ENCODE measurements at places on chromosomes 4 and X.
A peak's percentile ranks its signal among the peaks of the same experiment; 100 is the strongest.

DNA sequence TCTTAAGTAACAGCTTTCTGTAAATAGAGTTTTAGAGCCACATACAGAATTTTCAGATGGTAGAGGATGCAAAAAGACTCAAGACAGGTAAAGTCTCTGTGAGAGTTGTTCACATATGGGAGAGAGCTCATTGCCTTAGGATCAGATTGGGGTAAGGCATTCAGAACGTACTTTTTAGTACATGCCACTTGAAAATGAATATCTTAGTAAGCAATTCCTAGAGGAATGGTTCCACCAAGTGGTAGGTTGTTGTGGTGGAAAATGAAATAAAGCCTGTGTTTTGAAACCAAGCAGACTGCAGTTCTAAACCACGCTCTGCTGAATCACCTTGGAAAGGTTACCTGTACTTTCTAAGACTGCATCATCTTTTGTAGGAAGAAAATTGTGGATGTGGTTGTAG lies 547.0 kb upstream of the LCORL start:
- no peak for DNase-seq

- DNase-seq: no peak
Observed at GRCh38 chr4:26337612-26338011, 16.8 kb downstream of the RBPJ start.

- no peak for DNase-seq
Observed at GRCh38 chrX:24799565-24799964, 105.8 kb downstream of the POLA1 start.

- no peak for DNase-seq
Observed at GRCh38 chr4:183129675-183130074, 30.6 kb downstream of the WWC2 start.

- DNase-seq: no peak
Observed at GRCh38 chr4:20614816-20615215, 85.4 kb upstream of the PACRGL start.

- DNase-seq: no peak
Observed at GRCh38 chr4:55668449-55668848, 32.4 kb upstream of the NMU start.

DNA sequence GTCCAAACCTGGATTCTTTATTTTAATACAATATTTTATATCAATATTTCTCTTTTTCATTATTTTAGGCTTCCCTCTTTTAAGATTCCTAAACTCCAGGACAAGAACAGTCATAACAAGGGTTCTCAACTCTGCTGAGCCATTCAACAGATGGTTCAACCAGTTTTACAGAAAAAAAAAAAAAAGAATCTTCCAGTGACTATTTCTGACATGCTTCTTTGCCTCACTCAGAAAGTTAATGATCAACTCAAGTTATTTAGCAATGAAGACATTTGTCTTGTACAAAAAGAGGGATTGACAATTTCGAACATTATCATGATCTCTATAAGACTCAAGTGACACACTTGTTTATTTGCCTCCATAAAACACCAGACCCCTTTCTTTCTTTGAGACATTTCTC lies 282.6 kb upstream of the GRID2 start:
- DNase-seq: no peak

DNA sequence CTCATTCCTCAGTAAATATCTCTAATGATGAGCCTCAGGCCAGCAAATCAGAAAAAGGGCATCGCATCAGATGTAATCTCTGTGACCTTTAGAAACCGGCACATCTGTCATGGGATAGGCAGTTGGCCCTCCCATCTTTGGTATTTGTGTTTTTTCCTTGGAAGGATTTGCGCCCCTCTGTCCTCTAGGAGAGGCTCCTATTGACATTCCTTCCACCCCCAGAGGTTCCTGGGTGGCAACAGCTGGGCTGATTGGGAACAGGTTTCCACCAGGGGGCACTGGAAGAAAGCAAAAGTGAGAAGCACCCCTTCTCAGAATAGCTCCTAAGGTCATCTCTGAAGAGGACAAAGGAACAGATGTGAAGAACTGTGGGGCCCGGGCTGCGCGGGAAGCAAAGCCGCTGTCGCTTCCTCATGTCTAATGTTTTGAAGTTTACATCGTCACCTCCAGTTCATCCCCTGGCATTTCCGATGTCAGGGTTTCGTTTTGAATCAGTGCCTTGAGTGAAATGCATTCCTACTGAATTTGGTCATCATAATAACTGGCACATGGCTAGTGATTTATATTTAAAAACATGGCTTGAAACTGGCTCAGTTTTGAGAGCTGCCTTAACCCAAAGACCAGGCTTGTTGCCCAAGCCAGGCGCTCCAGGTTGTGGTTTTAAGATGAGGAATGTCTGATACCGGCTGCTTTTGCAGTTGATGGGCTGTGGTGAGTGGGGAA lies 6.2 kb downstream of the TXK start:
- DNase-seq: peak; percentile 92

GRCh38 chrX:148517176-148517575 lies 16.8 kb downstream of the AFF2 start:
- DNase-seq: no peak

GRCh38 chr4:84493092-84493850 lies 5.8 kb downstream of the NKX6-1 start:
- DNase-seq: no peak

DNA sequence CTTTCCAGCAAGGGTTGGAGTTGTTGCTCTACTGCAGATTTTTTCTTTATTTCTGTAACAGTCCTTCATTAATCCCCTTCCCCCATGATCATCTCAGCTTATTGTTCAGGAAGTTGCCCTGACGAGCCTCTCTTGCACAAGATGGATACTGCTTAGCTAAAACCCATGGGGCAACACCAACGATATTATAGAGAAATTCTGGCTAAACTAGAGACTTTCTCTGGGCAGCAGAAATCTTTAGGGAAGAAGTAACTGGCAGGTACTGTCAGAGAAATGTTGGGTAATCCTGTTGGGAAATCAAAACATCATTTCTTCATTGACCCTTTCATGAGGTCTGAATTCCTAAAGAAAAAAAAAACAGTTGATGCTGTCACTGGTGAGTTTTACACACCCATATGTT lies 921.3 kb downstream of the NLGN4X start:
- no peak for DNase-seq

DNA sequence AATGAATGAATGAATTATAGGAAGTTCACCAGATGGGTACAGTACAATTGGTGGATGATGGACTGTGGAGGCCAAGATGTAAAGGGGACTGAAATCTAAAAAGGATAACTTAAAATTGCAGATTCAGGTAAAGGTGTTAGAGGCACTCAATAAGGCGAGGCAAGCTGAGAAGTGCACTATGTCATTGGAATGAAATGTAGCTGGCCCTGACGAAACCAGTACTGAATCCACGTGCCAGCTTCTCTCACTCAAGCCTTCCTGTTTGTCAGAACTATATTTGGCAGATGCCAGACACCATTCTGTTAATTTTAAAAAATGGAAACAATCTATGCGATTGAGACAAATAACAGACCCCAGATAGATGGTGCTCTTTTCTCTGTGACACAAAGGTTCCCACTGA lies 1039.1 kb upstream of the TENM3 start:
- DNase-seq: no peak

- no peak for DNase-seq
Observed at GRCh38 chr4:175092114-175092513, 174.0 kb downstream of the ADAM29 start.

DNA sequence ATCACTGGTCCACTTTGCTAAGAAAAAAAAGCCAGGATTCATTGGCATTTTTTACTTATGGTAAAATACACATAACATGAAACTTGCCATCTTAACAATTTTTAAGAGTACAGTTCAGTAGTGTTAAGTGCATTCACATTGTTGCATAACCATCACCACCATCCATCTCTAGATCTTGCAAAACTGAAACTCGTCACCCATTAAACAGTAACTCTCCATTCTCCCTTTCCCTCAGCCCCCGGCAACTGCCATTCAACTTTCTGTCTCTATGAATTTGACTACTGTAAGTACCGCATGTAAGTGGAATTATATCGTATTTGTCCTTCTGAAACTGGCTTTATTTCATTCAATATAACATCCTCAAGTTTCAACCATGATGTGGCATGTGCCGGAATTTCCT lies 56.3 kb upstream of the LNX1 start:
- DNase-seq: no peak

DNA sequence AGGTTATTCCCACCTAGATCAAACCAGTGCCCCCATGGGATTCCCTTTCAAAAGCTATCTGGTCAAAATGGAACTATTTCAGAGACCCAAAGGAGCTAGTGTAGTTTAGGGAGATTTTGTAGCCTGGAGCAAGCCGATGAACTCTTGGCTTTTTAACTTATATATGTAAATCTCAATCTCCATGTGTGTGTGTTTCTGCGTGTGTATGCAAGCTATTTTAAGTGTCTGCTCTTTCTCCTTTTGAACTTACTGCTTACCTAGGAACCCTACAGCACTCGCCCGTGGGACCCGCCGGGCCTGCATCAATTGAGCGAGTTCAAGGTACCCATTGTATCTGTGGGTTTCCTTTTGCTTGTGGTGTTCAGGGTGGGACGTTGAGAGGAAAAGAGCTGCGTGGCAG lies 10.4 kb downstream of the CSTF2 start:
- DNase-seq: no peak

GRCh38 chrX:153499876-153500275 lies 5.1 kb downstream of the BGN start:
- DNase-seq: no peak

GRCh38 chr4:173367946-173368345 lies 2.8 kb upstream of the SAP30 start:
- no peak for DNase-seq

DNA sequence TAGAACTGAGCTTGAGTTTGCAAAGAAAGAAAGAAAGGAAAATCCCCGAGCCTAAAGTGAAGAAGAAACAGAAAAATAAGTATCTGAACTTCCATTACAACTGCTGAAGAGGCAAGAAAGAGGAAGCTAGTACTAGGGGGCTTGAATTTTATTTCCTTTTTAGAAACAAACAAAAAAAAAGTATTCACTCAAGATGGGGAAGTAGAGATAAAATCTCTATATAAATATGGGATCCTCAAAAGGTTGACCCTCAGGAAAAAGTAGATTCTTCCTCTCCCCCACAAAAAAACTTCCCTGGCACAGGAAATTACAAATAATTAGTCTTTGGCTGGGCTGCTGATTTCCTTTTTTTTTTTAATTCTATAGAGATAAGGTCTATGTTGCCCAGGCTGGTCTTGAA lies 16.0 kb downstream of the LRBA start:
- no peak for DNase-seq

DNA sequence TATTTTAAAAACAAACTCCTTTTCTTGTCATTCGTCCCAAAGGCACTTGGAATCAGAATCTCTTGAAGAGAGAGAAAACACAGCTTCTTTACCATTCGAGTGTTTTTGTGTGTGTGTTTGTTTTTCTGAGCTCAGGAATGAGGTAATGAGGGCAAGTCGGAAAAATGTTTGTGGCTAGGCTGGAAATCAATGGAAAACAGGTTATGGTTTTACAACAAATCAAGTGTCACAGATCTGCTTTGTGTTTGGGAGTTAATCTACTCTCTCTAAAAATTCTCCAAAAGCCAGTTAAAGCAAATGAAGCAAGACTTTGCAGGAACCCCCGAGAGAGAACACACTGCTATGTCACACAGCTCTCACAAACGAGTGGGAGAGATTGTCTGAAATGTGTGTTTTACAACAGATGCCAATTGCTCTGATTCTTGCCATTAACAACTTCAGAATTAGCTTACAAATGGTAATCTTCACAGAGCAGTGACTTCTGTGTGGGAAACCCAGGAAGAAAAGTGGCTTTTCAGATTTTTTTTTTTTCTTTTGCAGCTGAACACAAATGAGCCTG lies 264.1 kb downstream of the CBLL2 start:
- no peak for DNase-seq

DNA sequence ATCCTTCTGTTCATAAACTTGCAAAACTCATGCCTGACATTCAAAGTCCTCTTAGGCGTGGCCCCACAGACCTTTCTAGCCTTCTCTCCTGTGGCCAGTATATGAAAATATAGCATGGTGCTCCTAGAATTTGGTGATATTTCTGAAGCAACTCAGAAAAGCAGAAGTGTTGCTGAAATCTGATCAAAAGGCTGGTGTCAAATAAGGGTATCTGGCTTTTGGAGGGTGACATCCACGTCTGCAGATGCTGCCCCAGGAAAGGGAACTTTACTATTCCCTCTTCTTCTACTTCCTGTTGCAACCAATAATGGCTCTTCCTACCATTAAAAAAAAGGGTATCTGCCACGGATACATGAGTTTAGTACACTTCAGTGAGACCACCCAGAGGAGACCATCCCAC lies 83.9 kb upstream of the RPS6KA3 start:
- no peak for DNase-seq

- DNase-seq: no peak
Observed at GRCh38 chrX:119025900-119026299, 46.9 kb upstream of the CT47C1 start.

- DNase-seq: no peak
Observed at GRCh38 chr4:102157984-102158383, 187.3 kb downstream of the SLC39A8 start.

- DNase-seq: no peak
Observed at GRCh38 chr4:89298788-89299152, 8.8 kb downstream of the GPRIN3 start.

- DNase-seq: no peak
Observed at GRCh38 chr4:54745031-54745770, 87.4 kb downstream of the KIT start.

DNA sequence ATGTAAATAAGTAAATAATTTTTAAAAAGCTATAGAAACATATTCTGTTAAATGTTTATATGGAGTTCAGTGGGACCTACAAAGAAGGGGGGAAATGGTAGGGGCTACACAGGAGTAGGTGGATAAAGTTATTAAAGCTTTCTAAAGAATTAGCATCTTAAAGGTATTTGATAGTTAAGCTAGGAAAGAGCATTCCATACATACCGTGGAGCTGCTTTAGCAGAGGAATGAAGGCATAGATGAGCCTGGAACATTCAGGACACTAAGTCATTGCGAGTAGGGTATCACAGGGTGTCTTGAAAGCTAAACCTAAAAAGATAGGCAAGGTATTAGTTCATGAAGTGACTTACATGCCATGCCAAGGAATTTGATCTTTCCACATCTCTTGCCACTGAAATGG lies 60.4 kb downstream of the SLC10A6 start:
- DNase-seq: no peak

- DNase-seq: no peak
Observed at GRCh38 chrX:70175338-70175737, 1.9 kb upstream of the DGAT2L6 start.

- DNase-seq: no peak
Observed at GRCh38 chr4:89468602-89469001, 161.0 kb upstream of the GPRIN3 start.

- DNase-seq: peak; percentile 76
Observed at GRCh38 chrX:122866532-122866931, 317.5 kb upstream of the GRIA3 start.

DNA sequence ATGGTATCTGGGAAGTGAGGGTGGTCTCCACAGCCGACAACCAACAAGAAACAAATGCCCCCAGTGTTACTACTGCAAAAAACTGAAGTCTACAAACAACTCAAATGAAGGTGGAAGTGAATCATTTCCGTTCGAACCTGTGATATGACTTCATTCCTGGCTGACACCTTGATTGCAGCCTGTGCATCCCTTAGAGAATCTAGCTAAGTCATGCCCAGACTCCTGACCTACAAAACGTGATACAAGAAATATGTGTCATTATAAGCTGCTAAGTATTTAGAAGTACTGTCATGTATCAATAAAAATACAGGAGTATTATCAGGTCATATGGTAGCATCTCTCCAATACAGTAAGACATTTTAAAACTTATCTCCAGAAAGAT lies 959.7 kb upstream of the LCORL start:
- no peak for DNase-seq

Data from AG04449 (cell line).